ENCODE measurements at places on chromosomes 7 and 10.
A peak's percentile ranks its signal among the peaks of the same experiment; 100 is the strongest.

DNA sequence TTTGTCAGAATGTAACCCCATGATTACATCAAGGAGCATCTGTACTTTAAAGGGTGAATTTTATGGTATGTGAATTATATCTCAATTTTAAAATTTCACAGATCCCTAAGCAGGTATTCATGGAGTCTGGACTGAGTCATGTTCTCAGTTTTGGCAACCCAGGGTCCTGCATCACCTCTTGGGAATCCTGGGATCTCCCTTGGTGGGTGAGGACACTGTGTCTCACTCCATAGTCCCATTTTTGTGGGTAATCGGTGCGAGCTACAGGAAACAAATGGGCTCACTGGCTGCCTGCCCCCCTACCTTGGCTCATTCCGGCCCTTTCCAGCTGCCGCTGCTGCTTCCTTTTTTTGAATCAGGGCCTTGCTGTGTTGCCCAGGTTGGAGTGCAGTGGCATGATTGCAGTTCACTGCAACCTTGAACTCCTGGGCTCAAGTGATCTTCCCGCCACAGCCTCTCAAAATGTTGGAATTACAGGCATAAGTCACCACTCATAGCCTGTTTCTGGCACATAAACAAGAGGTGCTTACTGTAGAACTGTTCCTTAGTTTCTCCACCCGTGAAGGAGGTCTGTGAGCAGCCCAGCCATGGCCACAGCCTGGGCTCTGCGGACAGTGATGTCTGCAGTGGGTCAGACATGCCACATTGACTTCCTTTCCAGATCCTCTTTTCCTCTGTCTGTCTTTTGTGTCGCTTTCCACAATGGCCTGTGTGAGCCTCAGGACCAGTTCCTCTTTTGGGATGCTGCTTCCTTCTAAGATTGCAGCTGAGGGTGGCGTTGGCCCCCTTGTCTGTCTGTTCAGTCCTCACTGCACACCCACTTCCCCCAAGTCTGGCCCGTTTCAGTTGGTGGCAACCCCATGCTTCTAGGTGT, 14.5 kb downstream of the PALD1 start:
- H3K4me3 ChIP-seq = no peak overlapping the region
- no peaks in the 10 kb centered on the region for H3K36me3 ChIP-seq
- peaks cover 22% of the 10 kb centered on the region for H3K4me1 ChIP-seq
- H3K27me3 ChIP-seq = peaks cover 40% of the 10 kb centered on the region
- no peak overlapping the region for H3K27ac ChIP-seq

DNA sequence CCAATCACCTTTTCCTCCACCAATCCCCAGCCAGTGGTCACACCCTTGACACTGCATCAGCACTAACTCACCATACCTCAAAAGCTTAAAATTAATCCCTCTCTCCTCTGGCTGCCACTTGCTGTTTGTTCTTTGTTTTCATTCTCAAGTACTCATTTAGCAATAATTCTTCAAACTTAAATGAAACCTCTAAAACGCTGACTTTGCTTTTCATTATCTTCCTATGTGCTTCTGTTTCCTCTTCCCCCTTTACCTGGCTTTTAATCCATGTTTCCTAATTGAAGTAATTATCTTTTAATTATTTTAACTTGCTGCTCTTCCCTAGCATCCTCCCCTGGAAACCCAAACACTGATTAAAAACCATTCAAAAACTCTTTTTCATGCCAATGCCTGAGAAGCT, 348.9 kb upstream of the MEOX2 start:
- H3K27ac ChIP-seq = no peak overlapping the region
- no peaks in the 10 kb centered on the region for H3K4me1 ChIP-seq
- H3K4me3 ChIP-seq = no peak overlapping the region
- no peak for DNase-seq
- H3K36me3 ChIP-seq = no peaks in the 10 kb centered on the region

DNA sequence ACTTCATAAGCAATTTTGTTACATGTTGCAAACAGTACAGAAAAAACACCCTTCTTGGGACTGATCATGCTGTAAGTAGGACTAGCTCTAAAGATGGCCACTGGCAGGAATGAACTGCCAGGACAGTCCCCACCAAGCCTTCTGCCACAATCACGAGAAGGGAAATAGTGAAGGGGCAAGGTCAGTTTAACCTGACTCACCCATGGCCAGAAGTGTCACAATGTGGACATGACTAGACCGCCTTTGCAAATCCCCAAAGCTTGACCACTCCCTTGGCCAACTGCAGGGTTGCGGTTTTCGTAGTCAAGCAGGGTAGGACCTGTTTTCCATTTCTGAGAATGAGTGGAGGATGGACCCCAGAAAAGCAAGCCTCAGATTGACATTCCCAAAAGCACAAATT, 19.4 kb upstream of the FRAT2 start:
- no peak for DNase-seq
- no peaks in the 10 kb centered on the region for H3K27me3 ChIP-seq
- H3K4me3 ChIP-seq = no peak overlapping the region
- peaks cover 11% of the 10 kb centered on the region for H3K36me3 ChIP-seq
- H3K27ac ChIP-seq = no peak overlapping the region
- H3K4me1 ChIP-seq = peaks cover 4% of the 10 kb centered on the region

- DNase-seq = no peak
- no peaks in the 10 kb centered on the region for H3K4me1 ChIP-seq
- H3K4me3 ChIP-seq = no peak overlapping the region
- H3K36me3 ChIP-seq = peaks cover 6% of the 10 kb centered on the region
Observed at GRCh38 chr10:90846746-90847145, 11.1 kb downstream of the HTR7 start.

GRCh38 chr7:29623973-29624372, 60.3 kb downstream of the PRR15 start:
- H3K27me3 ChIP-seq = peaks cover 14% of the 10 kb centered on the region
- H3K27ac ChIP-seq = no peak overlapping the region
- H3K4me1 ChIP-seq = no peaks in the 10 kb centered on the region
- no peaks in the 10 kb centered on the region for H3K36me3 ChIP-seq
- DNase-seq = no peak

DNA sequence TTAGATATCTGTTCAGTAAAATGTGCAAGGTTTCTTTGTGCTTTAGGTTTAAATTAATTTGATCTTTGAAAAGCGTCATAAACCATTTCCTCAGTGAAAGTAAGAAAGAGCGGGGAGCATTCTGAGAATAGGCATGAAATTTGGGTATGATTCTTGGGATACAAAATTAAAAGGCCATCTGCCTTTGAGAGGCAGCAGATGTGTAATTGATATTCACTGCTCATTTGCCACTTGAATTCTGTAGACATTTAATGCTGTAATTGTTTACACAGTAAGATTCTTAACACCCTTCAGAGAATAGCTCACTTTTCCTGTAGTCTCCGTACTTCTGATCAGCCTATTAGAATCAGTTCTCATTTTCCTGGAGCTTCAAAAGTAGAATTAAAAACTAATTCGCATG, 18.7 kb downstream of the FRMD4A start:
- no peak overlapping the region for H3K27ac ChIP-seq
- H3K4me1 ChIP-seq = no peaks in the 10 kb centered on the region
- H3K4me3 ChIP-seq = no peak overlapping the region
- H3K36me3 ChIP-seq = no peaks in the 10 kb centered on the region

DNA sequence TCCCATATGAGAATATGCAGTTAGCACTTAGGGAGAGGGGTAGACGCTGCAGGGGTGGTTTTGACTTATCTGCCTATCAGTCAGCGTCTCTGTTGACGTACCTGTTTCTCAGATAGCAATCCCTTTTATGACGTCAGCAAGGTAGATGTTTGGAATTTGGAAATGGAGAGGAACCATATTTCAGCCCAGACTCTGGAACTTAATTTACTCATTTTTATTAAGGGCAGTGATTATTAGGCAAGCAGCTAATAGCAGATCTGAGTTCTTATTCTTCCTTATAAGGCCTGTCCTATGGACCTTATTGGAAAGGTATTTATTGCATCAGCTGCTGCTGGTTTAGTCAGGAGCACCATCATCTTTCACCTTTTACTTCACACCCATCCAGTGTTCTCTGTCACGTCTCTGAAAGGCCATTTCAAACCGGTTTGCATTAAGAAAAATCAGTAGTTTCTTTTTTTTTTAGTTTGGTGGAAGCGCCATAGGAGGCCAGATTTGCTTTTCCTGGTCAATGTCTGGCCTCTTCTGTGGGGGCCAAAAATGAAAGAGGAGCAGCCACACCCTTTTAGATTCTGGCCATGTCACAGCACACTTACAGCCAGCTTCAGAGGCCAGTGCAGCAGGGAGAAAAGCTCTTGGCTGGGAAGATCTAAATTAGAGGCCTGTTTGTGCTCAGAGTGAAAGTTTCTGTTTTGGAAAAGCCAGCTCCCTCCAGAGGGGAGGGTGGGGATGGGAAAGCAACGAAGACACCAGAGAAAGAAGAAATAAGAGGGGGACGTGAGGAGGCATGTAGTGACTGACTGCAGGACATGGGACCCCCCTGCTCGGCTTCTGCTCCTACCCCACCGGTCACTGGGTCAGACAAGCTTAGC, 146.3 kb downstream of the TCF7L2 start:
- H3K36me3 ChIP-seq = peaks cover 2% of the 10 kb centered on the region
- no peak for DNase-seq
- H3K4me1 ChIP-seq = peaks cover 19% of the 10 kb centered on the region
- H3K27ac ChIP-seq = no peak overlapping the region
- no peak overlapping the region for H3K4me3 ChIP-seq

DNA sequence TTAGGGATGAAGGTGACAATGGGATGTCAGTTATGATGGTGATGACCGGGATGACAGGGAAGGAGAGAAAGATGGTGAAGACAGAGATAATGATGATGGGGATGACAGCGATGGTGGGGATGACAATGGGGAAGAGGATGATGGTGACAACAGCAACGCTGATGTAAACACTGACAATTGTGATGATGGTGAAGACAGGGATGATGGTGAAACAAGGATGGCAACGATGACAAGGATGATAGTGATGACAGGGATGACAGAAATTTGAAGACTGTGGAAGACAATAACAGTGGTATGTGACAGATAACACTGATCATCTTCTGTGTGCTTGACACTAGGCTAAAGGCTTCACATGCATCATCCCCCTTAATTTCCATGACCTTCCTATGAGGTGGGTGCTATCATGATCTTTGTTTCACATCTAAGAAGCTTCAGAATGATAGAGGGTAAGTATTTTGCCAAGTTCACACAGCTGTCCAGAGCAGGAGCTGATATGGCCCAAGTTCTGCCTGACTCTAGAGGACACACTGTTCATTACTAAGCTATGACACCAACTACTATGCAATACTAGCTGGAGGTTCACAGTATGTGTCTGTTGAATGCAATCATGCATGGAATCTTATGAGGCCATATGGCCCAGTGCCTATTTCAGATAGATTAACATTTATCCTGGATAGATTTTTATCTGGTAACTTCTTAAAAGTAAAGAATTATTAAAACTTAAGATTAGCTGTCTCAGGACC, 105.6 kb downstream of the RNLS start:
- H3K27me3 ChIP-seq = peaks cover 4% of the 10 kb centered on the region
- H3K36me3 ChIP-seq = no peaks in the 10 kb centered on the region
- H3K27ac ChIP-seq = no peak overlapping the region
- no peaks in the 10 kb centered on the region for H3K4me1 ChIP-seq
- H3K4me3 ChIP-seq = no peak overlapping the region
- no peak for DNase-seq

- H3K27ac ChIP-seq = peak overlapping the region; percentile 93
- H3K4me3 ChIP-seq = peak overlapping the region; percentile 29
- peaks cover 3% of the 10 kb centered on the region for H3K36me3 ChIP-seq
- DNase-seq = peak; percentile 28
- no peaks in the 10 kb centered on the region for H3K27me3 ChIP-seq
- H3K4me1 ChIP-seq = peaks cover 45% of the 10 kb centered on the region
Observed at GRCh38 chr10:27464993-27465392, 39.1 kb upstream of the RAB18 start.

DNA sequence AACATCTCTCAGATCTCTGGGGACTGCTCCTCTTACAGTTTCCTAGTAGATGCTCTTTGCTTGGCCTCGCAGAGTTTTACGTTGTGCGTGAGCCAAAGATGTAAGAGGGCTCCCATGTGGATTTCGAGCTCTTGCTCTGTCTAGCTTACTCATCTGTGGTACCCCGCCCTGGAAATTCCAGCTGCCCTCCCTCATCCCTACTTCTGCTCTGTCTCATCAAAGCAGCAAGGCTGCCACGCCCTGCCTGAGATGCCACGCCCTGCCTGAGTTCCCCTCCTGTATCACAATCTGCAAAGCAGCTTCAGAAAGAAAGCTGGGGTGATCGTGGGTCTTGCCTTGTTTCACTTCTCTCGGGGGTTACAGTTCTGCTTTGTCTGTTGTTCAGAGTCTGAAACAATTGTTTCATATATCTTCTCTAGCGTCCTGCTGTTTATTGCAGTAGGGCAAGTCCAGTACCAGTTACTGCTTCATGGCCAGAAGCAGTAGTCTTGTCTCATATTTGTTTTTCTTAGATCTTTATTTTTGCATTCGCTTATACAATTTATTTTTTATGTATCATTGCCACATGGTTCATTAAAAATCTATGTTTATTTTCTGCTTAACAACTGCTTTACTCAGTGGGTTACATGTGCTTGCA, 36.1 kb upstream of the CCNY start:
- no peak overlapping the region for H3K4me3 ChIP-seq
- peaks cover 4% of the 10 kb centered on the region for H3K4me1 ChIP-seq
- DNase-seq = no peak
- no peak overlapping the region for H3K27ac ChIP-seq
- H3K27me3 ChIP-seq = peaks cover 27% of the 10 kb centered on the region

DNA sequence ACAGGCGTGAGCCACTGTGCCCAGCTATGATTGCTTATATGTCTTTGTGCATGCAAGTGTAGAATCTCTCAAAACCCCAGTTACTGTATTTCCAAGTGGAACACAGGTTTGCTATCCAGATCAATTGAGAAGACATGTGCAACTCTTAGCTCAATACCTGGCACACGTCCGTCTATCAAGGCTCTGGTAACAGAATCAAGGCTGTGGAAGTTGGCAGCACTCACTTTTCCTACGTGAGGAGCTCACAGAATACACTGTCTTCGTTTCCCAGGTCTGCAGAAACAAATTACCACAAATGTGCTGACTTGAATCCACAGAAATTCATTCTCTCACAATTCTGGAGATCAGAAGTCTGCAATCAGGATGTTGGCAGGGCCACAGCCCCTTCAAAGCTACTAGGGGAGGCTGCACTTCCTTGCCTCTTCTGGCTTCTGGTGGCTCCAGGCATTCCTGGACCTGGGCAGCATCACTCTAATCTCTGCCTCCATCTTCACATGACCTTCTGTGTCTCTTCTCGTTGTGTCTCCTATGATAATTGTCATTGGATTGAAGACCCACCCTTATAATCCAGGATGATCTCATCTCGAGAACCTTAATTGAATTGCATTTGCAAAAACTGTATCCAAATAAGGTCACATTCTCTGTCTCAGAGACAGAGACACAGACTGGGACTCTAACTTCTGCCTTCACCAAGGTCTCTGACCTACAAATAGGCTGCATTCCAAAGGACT, 84.8 kb upstream of the C7orf33 start:
- H3K4me1 ChIP-seq = peaks cover 4% of the 10 kb centered on the region
- H3K36me3 ChIP-seq = no peaks in the 10 kb centered on the region
- H3K27ac ChIP-seq = no peak overlapping the region
- DNase-seq = no peak

GRCh38 chr10:54081950-54082349, 719.1 kb downstream of the PCDH15 start:
- H3K36me3 ChIP-seq = no peaks in the 10 kb centered on the region
- no peaks in the 10 kb centered on the region for H3K4me1 ChIP-seq
- no peak overlapping the region for H3K27ac ChIP-seq
- H3K27me3 ChIP-seq = no peaks in the 10 kb centered on the region
- no peak overlapping the region for H3K4me3 ChIP-seq
